Activated naive CD4-positive, alpha-beta T cell treated with anti-CD3 and anti-CD28 coated beads, Interleukin-2, amount 10 ng/mL, durations not matched to agents 7 days and 5 days (primary cell): ENCODE measurements at places on chromosomes 3 and 15.
A peak's percentile ranks its signal among the peaks of the same experiment; 100 is the strongest.

DNA sequence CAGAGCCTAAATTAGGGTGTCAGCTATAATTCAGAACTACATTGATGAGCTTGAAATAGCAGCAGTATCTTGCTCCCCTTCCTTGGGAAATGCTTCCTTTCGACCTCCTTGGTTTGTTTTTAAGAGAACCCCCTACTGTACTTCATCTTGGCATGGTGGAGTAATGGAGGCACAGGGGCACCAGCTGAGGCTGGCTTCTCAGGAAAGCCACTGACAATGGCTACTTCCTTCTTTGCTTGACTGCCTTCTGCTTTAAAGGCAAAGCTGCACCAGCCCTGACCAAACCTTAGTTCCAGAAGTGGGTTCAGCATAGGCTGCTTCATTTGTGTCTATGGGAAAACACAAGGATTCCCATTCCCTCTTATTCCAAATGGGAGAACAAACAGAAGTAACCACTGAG lies 1.5 kb upstream of the FBXL22 start:
- peaks cover 73% of the 10 kb centered on the region for H3K4me1 ChIP-seq
- H3K27me3 ChIP-seq, result peaks cover 3% of the 10 kb centered on the region
- no peak overlapping the region for H3K27ac ChIP-seq
- DNase-seq, result no peak

DNA sequence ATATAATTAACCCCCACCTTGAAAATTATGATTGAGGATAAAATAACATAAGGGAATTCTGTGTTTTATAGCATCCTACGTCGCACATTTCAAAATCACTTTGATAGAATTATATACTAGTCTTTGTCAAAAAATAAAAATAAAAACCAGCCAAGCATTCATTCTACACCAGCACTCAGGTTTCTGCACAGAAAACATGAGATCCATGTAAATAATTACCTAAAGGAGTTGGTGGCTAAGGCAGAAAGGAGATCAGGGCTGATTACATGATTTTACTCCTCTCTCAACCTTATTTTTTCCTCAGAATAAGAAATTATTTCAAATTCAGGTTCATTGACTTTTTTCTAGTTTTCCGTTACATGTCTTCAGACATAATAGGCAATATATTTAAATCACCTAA lies 194.5 kb downstream of the PLCH1 start:
- H3K4me3 ChIP-seq, result no peak overlapping the region
- DNase-seq, result no peak
- H3K36me3 ChIP-seq, result no peaks in the 10 kb centered on the region
- no peak overlapping the region for H3K27ac ChIP-seq
- no peaks in the 10 kb centered on the region for H3K27me3 ChIP-seq
- H3K4me1 ChIP-seq, result peaks cover 34% of the 10 kb centered on the region

GRCh38 chr15:59166166-59166565 lies 40.5 kb upstream of the LDHAL6B start:
- peak overlapping the region; percentile 70 for H3K27ac ChIP-seq
- peaks cover 12% of the 10 kb centered on the region for H3K36me3 ChIP-seq
- DNase-seq, result no peak
- no peaks in the 10 kb centered on the region for H3K27me3 ChIP-seq
- H3K4me1 ChIP-seq, result peaks cover 34% of the 10 kb centered on the region
- H3K4me3 ChIP-seq, result no peak overlapping the region

- peaks cover 91% of the 10 kb centered on the region for H3K4me1 ChIP-seq
- H3K36me3 ChIP-seq, result peaks cover 21% of the 10 kb centered on the region
- peak overlapping the region; percentile 74 for H3K4me3 ChIP-seq
- peak overlapping the region; percentile 98 for H3K27ac ChIP-seq
- no peak for DNase-seq
- H3K27me3 ChIP-seq, result no peaks in the 10 kb centered on the region
Observed at GRCh38 chr15:38650936-38651327, 86.3 kb upstream of the RASGRP1 start.

DNA sequence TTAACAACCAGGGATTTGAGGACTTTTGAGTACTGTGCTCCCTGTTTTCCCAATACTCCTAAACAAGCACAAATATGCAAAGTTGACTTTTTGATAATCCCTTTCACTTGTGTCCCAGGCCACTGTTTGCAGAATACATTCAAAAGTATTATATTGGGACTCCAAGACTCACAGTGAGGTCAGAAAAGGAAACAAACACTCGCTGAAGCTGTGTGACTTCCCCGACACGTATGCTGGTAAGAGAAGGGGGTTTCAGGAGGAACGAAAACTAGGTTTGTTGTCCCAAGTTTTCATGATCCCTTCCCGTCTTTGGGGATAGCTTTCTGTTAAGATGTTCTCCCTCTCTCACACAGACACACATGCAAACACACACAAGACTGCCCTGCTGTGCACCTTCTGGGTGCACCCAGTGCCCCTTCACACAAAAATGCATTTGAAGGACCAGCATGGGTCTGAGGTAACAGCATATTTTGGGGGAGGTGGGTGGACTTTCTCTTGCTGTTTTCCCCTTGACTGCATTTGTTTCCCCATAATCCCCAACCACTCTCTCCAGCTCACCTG lies 225.2 kb upstream of the PRICKLE2 start:
- peaks cover 31% of the 10 kb centered on the region for H3K27me3 ChIP-seq
- H3K4me1 ChIP-seq, result no peaks in the 10 kb centered on the region
- H3K27ac ChIP-seq, result no peak overlapping the region
- no peak for DNase-seq
- H3K4me3 ChIP-seq, result no peak overlapping the region

DNA sequence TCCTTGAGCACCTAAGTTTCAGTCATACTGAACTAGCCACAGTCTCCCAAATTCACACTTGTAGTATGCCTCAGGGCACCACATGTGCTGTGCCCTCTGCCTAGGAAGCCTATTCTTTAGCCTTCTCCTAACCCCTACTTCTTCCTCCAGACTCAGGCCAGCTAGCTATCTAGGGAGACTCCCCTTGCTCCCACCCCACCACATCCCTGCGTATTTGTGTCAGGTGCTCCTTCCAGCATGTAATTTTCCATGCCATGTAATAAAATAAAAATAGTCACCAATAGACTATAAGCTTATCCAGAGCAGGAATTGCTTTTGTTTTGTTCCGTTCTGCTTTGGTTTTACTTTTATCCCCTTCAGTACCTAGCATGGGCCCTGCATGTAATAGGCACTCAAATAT lies 14.9 kb upstream of the GJD2 start:
- no peak overlapping the region for H3K27ac ChIP-seq
- H3K4me1 ChIP-seq, result no peaks in the 10 kb centered on the region
- H3K36me3 ChIP-seq, result no peaks in the 10 kb centered on the region
- DNase-seq, result no peak
- peaks cover 6% of the 10 kb centered on the region for H3K27me3 ChIP-seq
- H3K4me3 ChIP-seq, result no peak overlapping the region
